Muscle of leg (tissue), 16 donors: ENCODE measurements at places on chromosomes 3 and 15.
A peak's percentile ranks its signal among the peaks of the same experiment; 100 is the strongest.

GRCh38 chr3:131582438-131582837 is 79.7 kb upstream of the MRPL3 start:
- DNase-seq: no peak

GRCh38 chr3:40566694-40567093 is 41.9 kb downstream of the ZNF621 start:
- no peak for DNase-seq

- no peak for DNase-seq
Measured at GRCh38 chr3:195094191-195094921, 176.6 kb downstream of the XXYLT1 start.

DNA sequence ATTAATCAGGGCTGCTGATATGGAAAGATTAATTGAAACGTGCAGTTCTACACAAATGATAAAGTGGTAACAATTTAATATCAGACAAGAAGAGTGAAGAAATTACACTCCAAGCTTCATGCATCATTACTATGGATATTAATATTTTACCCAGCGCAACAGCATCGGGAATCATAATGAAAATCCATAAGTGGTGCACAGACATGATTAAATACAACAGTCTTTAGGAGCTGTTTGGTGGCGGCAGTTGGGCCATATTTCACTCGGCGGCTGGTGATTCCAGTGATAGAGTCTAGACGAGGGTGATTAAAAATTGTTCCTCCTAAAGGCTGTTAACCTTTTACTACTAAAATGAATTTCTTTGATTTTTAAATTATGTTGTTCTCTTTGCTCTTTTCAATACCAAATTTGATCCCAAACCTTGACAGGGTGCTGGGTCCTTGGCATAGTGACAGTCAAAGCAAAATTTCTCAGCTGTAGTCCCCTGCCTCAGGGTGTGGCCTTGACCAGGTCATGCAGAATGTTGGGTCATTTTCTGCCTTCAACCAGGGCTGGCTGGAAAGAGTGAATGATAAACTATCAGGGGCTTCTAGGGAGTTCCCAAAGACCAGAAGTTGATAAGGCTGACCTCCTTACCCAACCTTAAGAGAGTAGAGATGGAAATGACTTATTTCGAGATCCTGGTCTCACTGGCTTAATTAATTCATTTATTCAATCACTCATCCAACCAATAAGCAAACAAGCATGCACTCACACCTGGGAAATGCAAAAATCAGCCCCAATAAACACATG is 392.0 kb downstream of the IL20RB start:
- DNase-seq: no peak

- no peak for DNase-seq
Measured at GRCh38 chr3:33889394-33890039, 91.1 kb downstream of the PDCD6IP start.

- no peak for DNase-seq
Measured at GRCh38 chr15:44144184-44144583, 50.9 kb downstream of the FRMD5 start.

GRCh38 chr15:48856942-48857341 is 21.0 kb upstream of the EID1 start:
- DNase-seq: no peak

- DNase-seq: no peak
Measured at GRCh38 chr15:77196381-77196780, 125.5 kb upstream of the TSPAN3 start.

DNA sequence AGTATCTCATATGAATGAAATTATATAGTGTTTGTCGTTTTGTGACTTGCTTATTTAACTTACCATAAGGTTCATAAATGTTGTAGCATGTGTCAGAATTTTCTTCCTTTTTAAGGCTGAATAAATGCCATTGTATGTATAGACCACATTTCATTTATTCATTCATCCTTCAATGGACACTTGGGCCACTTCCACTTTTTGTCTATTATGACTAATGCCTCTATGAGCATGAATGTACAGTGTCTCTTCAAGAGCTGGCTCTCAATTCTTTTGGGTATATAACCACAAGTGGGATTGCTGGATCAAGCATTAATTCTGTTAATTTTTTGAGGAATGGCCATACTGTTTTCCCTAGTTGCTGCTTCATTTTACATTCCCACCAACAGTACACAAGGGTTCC is 156.1 kb downstream of the VPS8 start:
- DNase-seq: no peak

- DNase-seq: no peak
Measured at GRCh38 chr3:53725387-53725995, 120.7 kb downstream of the CHDH start.

DNA sequence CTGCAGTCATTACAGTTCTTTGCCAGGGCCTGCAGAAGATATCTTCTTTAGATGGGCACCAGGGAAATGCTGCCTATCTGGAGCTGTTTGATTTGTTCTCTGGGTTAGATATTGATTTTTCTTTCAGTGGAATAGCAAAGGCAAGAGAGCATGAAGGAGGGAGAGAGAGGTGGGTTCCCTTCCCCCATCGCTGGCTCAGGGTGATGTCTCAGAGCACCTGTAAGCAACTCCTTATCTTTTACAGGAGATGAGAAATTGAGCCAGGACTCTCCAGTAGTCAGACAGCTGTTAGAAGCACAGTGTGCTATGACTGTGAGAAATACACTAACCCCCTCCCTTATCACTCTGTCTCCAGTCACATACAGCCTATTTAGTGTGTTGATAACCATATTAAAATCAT is 89.3 kb upstream of the SLC24A5 start:
- DNase-seq: no peak

DNA sequence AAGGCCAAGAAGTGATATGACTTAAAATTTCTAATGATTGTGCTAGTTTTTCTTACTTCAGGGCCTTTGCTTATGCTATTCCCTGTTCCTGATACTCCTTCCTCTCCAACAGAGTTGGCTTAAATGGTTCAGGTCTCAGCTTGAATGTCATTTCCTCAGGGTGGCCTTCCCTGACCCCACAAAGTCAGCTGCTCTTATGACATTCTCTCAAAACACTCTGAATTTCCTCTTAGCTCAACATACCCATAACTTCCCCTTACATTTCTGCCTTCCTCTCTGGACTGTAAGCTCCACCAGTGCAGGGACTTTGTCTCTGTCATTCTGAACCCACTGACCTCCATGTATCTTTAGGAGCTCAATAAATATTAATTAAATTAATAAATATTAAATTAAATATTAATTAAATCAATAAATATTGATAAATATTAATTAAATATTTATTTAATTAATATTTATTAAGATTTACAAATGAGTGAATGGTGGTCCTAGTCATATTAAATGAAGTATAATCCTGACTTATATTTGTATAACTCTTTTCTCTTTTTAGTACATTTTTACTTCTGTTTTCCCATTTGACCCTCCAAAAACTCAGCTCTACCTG is 17.9 kb upstream of the TMCC1 start:
- DNase-seq: peak; percentile 78

GRCh38 chr3:168152149-168152548 is 56.4 kb upstream of the GOLIM4 start:
- no peak for DNase-seq

DNA sequence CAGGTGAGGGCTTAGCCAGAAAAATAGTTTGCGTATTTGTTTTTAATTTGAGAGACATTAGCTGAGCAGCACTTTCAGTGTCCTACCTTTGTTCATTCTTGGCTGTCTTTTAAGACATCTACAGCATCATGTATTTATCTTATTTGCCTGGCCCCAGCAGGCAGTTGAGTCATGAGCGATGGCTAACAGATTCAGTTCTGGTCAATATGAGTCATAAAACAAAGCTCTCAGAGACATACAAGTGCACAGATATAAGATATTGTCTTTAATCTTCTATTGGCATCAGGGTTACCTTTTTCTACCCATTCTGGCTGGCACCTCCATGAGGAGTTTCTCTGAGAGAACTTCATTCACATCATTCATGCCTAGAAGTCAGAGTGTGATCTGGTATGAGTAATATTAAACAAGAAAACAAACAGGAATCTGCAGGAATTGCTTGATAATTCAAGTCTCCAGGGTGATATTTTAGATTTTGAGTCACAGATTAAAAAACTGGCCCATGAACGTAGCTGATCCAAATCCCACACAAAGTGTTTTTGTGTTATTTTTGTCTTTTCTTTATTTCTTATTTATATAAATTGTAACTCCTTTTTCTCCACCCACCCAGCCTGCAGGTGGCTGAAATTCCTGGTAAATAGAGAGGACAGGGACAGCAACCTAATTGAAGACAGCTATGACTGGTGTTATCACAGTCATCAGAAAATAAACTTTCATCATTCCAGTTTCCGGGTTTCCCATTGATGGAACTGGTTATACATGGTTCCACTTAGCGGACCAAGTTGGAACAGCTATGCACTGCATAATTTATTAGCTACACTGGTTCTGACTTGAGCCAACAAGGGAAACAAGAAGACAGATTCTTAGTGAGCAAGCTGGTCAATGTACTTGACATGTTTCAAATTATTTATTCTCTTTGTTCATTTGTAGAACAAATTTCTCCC is 47.3 kb downstream of the PLSCR2 start:
- DNase-seq: no peak

GRCh38 chr15:53979051-53979788 is 979 bp downstream of the UNC13C start:
- DNase-seq: peak; percentile 25

DNA sequence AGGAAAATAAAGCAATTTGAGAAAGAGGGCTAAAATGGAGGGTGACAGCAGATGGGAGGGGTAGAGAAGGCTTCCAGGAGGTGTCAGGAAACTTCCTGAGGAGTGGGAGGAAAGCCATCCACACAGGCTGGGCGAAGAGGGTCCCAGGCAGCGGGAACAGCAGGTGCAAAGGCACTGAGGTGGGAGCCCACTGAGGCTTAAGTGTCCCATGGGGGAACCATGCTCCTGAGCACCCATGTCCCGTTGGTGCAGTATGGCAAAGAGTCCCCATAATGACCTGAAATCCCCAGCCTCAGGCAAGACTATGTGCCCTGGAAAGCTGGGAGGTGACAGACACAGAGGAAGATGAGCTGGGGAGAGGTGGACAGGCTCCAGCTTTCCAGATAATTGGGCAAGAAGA is 30.0 kb downstream of the CFAP100 start:
- DNase-seq: no peak

DNA sequence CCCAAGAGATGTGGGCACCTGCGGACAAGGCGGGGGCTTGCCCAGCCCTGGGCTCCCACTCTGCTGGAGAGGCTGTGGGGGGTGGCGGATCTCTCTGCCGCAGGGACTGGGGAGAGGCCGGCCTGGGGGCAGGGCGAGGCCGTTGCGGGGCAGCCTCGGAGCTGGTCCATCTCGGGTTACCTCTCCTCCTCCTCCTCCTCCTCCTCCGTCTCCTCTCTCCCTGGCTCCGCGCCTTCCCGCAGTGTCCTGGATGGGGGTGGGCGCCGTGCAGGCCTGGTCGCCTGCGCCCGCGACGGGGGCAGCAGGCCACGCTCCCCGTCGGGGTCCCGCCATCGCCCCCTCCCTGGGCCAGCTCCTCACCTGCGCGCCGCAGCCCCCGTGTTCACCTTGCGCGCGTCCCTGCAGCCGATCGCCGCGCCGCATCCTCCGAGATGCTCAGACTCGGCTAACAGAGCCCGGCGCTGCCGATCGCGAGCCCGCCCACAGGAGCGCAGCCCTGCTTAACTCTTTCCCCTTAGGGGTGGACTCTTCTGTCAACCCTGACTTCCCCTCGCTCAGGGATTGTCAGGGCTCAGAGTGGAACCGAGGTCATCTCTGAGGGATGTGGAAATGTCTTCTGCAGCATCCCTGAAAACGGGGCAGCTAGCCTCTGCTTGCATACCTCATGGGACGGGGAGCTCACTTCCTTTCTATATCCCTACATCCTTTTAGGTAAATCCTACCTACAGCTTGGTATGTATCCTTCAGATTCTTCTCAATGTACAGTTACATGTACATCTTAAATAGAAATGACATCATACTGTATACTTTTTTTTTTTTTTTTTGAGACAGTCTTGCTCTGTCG is at the start of gene PRRT3:
PRRT3 (minus strand) TSS at position 447 of the 844 bp plus-strand sequence. CDS start 2,293 bp downstream, outside the sequence.
- peak; percentile 53 for DNase-seq

DNA sequence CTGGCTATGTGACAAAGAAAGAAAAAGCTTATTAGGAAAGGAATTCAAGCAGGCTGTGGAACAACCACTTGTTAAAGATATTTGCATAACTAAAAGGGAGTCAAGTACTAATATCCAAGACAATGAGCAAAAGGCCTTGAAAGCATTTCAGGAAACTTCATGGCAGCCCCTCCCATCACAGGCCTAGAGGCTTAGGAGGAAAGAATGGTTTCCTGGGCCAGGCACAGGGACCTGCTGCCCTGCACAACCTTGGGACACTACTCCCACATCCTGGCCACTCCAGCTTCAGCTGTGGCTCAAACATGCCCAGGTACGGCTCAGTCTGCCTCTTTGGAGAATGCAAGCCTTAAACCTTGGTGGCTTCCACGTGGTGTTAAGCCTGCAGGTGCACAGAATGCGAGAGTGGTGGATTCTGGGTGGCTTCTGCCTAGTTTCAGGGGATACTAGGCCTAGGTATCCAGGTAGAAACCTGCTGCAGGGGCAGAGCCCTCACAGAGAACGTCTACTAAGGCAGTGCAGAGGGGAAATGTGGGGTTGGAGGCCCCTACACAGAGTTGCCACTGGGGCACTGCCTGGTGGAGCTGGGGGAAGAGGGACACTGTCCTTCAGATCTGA is 121.6 kb downstream of the OPA1 start:
- no peak for DNase-seq

DNA sequence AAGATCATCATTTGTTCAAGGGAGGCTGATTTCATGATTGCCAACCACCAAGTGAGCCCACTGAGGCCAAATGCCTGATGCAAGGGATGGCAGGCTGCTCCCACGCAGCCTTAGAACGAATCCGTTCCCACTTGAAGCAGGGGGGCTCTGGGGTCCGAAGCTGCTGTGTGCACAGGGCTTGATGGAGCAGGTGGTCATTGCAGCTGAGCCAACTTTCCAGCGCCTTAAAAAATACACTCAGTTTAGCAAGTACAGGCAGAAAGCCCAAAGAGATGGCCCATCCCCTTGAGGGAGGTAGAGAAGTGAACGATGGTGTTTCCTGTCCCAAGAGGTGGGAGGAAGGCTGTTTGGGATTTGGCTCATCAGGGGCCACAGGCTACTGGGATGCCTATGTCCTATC is 16.7 kb downstream of the LIMD1 start:
- peak; percentile 53 for DNase-seq

DNA sequence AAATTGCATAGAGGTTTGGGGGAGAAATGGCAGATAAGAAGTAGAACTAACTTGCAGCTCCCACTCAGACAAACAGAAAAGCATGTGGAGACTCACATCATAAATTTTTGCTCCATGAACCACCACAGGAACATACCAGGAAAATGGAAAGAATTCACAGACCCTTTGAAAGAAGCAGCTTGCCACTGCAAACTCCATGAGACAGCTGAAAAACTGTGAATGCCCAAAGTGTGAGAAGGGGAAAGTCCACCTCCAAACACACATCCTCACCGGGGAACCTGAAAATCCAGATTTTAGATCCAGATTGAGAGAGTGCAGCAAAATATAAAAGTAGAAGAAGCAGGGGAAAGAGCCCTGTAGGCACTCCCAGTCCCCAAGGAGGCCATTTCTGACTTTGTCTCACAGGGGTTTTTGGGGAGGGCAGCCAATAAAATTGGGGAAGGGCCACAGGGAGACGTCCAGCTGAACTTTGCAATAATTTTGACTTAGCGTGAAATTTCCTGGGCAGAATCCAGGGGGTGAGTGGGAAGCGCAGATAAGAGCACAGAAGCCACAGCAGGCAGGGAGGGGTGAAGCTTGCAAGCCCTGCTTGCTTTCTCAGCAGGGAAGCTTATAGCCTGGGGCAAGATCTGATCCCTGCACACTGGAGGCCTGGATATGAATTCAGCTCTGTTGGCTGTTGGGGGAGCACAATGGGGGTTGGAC is 183.4 kb upstream of the UBE2E2 start:
- no peak for DNase-seq
